ENCODE measurements at places on chromosomes 2 and 18.

GRCh38 chr2:240319221-240319854, 116.1 kb upstream of the GPC1 start:
- DNase-seq = peak; percentile 65

DNA sequence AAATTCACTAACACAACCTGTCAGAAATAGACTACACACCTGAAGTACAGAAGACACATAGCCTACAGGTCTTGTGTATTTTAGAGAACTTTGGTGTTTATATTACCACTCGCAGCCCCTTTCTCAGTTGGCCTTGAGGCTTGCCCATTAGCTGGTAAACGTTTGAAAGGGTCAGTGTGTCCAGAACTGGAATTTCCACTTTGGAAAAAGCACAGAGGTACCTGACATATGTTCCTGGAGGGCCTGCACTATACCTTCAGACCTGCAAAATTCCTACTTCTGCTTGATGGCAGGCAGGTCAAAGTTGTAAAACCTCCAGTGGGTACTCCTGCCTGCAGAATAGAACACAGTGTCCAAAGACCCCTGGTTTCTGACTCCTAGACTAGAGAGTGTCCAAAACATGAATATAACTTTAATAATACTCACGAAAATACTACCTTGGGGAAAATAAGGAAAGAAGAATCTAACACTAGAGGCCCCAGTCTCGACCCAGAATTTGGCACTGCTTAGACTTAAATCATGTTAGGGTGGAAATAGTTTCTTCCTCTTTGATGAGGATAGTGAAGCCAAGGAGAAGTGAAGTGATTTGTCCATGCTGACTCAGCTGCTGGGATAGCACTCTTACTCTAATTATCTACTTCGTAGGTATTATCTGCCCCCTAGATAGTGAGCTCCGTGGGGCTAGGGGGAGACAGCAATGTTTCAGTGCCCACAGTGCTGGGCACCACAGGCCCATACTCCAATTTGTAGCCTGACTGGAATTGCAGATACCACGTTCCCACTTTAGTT, 2.8 kb downstream of the KCTD1 start:
- no peak for DNase-seq

DNA sequence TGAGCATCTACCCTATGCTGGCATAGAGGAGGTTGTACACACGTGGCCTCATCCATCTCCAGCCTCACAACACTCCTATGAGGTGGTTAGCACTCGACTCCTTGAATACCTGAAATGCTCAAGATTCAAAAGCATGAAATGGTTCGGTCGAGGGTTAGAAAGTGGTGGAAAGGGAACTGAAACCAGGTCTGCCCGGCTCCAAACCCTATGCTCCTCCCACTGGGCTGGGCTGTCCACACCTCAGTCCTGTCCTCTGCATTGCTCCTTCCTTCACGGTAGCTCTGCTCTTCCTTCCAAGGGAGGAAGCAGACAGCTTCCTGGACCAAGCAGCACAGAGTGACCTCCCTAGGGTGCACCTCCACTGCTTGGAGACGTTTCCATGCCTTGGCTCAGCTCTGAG, 565.2 kb upstream of the ID2 start:
- DNase-seq = no peak

- DNase-seq = no peak
These were observed 4.4 kb upstream of the BUB1 start for GRCh38 chr2:110682267-110682666.

DNA sequence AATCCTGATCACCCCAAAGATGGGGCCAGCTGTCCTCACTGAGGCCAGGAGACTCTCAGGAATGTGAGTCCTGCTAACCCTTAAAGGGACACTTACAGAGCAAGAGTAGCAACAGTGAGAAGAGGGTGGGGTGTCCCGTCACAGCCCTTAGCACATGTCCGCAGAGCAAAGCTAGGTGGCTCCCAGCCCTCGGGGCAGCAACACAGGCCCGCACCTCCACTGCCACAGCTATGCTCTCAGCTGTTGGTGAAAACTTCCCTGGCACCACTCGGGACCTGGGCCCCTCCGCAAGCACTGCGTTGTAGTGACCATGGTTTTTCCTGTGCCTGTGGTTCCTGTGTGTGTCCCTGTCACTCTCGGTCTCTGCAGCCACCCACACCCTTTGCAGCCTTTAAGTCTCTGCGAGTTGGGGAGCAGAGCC, 76.4 kb upstream of the UXS1 start:
- no peak for DNase-seq

- DNase-seq = no peak
These were observed 273.2 kb upstream of the SIX3 start for GRCh38 chr2:44668336-44668735.

DNA sequence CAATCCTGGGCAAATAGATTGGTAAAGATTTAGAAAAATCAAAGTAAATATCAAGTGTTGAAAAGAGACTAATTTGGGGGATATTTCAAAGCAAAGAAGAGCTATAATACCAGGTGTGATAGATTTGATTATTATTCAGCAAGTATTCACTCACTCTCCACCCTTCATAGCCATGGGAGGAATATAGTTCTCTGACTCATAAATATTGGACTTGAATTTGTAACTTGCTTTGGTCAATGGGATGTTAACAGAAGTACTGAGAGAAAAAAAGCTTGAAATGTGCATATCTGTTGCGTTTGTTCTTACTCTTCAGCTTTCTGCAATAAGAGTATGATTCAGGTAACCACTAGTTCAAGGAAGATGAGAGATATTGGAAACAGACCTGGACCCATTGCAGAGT, 54.5 kb upstream of the IKZF2 start:
- no peak for DNase-seq

DNA sequence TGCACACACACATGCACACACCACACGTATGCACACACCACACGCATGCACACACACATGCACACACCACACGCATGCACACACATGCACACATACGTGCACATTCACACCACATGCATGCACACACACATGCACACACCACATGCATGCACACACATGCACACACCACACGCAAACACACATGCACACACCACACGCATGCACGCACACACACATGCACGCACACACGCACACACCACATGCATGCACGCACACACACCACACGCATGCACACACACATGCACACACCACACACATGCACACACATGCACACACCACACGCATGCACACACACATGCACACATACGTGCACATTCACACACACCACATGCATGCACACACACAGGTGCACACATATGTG, 169.8 kb upstream of the SALL3 start:
- DNase-seq = no peak
